ENCODE measurements at places on chromosomes 7 and 10. TPM values are rescaled to one million over a fixed set of nuclear protein-coding genes. Genes with fewer than 3 reads are reported as not detected.

The TAC1 gene
- total RNA-seq, result not detected

The FOXI2 gene
- not detected for total RNA-seq

The TMEM72 gene
- total RNA-seq, result not detected

The CCL24 gene
- total RNA-seq, result not detected

The UPK3B gene
- total RNA-seq, result not detected

The ATOH7 gene
- total RNA-seq, result 0.28 TPM

The SUN3 gene
- not detected for total RNA-seq

The SPDYE2B gene
- total RNA-seq, result not detected

The ZNF488 gene
- not detected for total RNA-seq

The THAP5 gene
- total RNA-seq, result 24.8 TPM

The CLEC5A gene
- total RNA-seq, result not detected

The MUC3A gene
- not detected for total RNA-seq

The PIK3CG gene
- 0.19 TPM for total RNA-seq

The KCNIP2 gene
- 2.0 TPM for total RNA-seq

The CAMK2B gene
- 0.28 TPM for total RNA-seq

Data from regular cardiac myocyte (primary cell).